Stimulated activated CD8-positive, alpha-beta memory T cell treated with anti-CD3 and anti-CD28 coated beads, Interleukin-4, amount 100 ng/mL, for 1 hour (primary cell): ENCODE measurements at places on chromosomes 5 and 9.

DNA sequence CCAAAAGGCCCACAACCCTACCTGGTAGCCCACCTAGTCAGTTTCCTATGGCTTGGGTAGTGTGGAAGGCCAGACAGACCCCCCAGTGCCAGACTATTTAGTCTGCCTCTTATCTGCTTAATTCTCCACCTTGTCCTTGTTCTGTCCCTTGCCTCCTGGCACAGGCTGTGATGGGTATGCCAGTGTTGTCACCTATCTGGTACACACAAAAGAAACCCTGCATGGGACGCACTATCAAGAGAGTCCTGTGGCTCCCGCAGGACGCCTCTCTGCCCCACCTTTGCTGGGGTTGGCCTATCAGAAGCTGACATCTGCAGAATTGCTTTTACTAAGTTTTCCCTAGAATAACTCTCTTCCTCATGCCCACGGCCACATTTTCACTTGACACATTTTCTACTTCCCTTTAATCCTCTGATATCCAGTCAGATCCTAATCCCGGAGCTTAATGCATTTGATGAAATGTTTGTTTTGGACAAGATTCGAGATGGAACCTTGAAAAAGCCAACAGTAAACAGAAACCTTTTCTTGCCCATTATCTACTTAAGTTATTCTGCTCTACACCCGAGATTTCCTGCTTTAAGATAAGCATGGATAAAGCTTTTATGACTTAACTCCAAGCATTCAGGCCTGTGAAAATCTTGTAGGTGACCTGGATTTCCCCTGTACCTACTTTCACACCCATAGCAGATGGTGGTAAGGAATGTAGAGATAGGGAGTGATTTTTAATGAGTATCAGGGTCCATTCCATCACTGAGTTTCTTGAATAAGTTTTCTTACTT, 468.5 kb downstream of the ZNF608 start:
- DNase-seq = no peak

DNA sequence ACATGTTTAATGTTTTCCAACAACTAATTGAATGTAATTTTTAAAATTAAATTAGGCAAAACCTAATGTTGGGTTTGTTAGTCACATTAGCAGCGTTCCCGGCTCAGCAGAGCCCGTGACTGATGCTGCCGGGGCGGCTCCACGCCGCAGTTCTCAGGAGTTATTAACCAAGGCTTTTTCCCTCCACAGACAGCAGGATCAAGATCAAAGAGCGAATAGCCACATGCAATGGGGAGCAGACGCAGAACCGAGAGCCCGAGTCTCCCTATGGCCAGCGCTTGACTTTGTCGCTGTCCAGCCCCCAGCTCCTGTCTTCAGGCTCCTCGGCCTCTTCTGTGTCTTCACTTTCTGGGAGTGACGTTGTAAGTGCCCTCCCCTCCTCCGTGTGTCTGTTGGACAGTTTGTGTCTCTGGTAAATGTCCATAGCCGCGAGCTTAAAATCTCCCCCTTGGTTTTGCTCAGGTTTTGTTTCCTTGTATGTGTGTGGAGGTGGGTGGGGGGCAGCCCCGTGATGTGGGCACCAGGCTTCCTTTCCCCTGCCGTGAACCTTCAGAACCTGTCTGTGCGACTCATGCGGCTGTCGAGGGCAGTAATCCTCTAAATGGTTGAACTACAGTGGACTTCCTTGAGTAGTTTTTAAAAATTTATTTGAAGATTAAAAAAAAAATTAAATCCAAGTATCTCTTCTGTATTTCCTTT, 37.1 kb downstream of the TENT4A start:
- no peak for DNase-seq

DNA sequence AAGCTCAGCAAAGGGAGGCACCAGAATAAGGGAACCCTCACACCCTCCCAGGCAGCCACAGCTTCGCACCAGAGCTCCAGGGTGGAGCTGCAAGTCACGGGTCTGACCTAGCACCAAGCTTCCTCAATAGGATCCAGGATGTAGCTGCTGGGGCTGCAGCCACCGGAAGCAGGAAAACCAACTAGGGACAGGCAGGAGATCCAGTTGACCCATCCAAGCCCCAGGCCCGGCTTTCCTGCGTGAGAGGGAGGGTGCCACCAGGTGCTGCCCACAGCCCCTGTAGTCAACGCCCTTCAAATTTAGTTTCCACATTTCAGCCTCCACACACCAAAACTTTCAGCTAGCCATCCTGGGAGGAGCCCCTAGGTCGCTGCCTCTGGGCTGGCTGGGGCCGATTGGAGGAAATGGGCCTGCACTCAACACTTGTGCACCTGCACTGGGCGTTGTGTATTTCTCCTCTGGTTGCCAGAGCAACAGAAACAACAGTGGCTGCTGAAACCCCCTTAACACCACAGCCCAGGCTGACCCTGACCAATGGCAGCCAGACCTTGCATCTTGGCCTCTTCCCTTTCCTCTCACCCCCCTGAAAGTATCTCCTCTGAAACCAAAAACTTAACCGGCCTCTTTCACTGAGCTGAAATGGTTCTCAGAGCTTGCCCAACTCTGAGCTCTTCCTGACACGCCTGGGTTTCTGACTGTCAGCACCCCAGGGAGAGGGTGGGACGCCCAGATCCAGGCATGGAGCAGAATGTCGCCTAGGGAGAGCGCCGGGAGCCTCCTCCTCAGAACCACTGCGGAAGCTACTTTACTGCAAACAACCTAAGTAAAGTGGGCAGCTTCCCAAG, 226.5 kb upstream of the MAP3K1 start:
- DNase-seq = peak; percentile 16

GRCh38 chr5:34001241-34001841, 6.5 kb downstream of the AMACR start:
- DNase-seq = no peak

- DNase-seq = no peak
Measured at GRCh38 chr5:21661184-21661583, 1192.0 kb downstream of the CDH12 start.

GRCh38 chr5:53063176-53063575, 46.4 kb downstream of the MOCS2 start:
- no peak for DNase-seq

DNA sequence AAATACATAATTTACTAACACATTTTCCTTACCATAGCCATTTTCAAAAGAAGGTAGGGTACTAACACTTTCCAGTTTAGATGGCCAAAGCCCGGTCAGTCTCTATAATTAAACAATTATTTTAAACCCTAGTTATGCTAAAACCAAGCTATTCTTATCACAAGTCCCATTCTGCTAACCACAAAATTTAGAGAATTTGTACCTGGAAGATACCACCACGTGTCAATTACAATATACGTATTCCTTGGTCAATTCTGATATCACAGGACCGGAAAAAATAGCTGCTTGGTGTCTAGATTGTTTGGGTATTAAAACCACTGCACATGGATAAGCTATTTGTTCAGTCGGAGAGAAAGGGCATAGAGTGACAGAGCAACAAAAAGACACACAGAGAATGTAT, 18.9 kb upstream of the SKP1 start:
- DNase-seq = no peak

GRCh38 chr5:132027027-132027426, 15.6 kb upstream of the ACSL6 start:
- DNase-seq = no peak

GRCh38 chr9:36889844-36890243, 144.2 kb downstream of the PAX5 start:
- no peak for DNase-seq

DNA sequence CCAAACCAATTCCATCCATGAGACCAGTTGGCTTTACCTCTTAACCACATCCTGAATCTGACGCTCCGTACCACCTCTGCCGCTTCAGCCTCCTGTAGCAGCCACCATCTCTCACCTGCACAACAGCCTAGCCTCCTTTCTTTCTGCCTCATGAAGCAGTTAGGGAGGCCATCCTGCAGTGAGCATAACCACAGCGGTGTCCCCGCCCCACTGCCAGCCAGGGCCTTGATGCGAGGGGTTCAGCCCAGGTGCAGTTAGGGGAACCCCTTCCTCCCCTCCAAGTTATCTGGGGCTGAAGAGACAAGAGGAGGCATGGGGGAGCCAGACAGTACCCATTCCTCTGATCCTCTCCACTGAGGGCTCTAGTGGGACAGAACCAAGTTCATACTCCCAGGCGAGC, 167.0 kb downstream of the C5orf15 start:
- no peak for DNase-seq

DNA sequence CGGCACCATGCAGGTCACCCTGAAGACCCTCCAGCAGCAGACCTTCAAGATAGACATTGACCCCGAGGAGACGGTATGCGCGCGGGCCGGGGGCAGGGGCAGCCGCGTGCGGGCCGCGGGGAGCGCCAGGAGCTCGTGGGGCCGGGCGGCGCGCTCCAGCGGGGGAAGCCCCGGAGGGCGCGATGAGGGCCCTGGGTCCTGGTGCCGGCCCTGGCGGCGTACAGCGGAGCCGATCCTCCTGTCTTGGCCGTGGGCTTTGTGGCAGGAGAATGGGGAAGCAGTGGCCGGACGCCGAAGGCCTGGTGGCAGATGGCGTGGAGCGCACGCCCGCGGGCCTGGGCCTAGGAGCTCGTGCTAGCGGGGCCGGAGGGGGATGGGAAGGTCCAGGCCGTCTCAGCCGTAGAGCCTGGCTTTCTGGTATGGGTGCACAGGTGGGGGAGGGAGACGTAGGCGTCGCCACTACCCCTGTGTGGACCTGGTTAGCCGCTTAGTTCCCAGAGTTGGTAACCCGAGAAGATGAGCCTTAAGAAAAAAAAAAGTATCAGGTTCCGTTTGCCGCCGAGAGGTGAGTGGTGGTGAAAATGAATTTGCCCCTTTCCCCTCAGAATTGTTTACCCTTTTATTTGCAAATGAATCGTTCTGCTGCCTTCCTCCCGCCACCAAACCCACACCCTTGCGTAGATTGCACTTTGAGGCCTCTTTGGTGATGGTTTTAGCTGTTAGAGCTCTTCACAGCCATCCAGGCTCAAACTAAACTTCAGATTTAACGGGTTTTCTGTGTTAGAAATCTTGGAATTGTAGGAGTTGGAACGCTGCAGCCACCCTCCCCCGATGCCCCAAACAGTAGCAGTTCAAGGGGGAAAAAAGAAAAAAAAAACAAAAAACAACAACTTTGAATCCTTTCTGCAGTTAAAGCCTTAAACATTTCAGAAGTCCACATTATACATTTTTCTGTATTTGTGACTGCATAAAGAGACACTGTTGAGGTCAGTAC, 841 bp downstream of the RAD23B start:
- peak; percentile 17 for DNase-seq

- DNase-seq = no peak
Measured at GRCh38 chr5:68762201-68762600, 331.6 kb upstream of the SLC30A5 start.

DNA sequence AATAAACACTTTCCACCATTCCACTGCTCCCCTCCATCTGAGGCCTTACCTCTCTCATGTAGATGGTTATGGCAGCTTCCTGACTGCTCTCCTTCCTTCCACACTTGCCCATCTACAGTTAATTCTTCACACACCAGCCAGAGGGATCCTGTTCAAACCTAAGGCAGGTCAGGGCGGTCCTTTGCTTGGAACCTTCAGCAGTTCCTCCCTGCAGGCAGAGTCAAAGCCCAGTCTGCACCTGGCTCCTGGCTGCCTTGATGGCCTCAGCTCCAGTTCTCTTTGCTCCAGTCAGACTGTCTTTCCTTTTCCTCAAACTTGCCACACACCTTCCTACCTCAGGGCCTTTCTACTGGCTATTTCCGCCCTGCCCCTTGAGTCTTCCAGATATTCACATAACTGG, 30.2 kb upstream of the NR3C1 start:
- DNase-seq = no peak

GRCh38 chr5:138755084-138755748, 2.0 kb downstream of the CTNNA1 start:
- DNase-seq = no peak

DNA sequence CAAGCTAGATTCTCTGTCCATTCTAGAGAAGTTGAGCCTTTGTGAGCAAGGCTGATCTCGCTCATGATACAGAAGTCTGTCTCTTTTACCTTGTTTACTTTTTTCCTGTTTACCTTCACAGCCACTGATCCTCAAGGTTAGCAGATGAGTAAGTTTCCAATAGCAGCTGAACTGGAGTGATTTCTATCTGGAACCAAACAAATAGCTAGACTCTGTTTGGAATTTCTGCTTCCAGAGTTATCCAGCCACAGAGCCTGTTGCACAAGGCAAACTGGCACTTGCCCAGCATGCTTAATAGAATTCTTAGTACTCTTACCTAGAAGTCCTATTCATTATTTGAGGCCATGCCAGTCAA, 12.8 kb upstream of the PANK3 start:
- no peak for DNase-seq

DNA sequence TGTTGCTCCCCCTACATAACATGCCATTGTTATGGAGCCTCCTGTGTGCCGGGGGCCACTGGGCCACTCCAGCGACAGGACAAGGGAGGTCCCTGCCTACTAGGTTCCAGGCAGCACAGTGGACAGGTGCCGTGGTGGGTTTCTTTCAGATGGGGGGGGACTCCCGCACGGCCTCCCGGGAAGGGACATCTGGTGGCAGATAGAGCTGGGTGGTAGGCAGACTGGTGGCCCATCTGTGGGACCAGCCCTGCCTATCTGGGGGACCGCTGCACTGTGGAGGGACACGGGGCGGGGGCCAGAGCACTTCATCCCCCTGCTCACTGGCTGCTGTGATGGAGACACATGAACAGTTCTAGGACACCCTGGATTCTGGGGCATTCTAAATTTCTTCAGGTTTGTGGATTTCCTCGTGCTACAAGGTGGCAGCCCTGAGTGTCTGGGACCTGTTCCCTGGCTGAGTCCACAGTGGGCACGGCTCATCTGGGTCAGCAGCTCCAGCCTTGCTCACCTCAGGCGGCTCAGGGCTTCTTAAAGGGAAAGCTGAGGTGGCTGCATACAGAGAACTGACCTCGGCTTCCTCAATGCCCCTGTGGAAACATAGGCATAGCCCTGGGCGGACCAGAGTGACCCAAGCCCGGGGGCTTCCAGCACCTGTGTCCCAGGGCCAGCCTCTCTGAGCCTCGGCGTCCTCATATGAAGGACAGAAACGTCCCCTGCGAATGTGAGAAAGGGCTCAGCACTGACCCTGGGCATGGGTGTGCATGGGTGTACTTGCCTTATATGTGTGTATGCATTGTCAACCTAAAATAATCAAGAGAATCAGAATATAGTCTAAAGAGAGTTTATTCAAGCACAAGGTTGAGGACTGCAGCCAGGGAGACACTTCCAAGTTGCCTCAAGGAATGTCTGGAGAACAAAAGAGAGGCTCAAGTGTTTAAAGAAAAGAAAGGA, 22.5 kb downstream of the FGD3 start:
- no peak for DNase-seq

- DNase-seq = no peak
Measured at GRCh38 chr5:75566710-75567309, 44.4 kb upstream of the ANKDD1B start.

GRCh38 chr9:4108754-4109465, 191.0 kb downstream of the GLIS3 start:
- no peak for DNase-seq
